Activated CD4-positive, alpha-beta T cell treated with anti-CD3 and anti-CD28 coated beads, Interleukin-2, amount 50 U/mL, for 24 hours (primary cell): ENCODE measurements at places on chromosomes 6 and 20.

DNA sequence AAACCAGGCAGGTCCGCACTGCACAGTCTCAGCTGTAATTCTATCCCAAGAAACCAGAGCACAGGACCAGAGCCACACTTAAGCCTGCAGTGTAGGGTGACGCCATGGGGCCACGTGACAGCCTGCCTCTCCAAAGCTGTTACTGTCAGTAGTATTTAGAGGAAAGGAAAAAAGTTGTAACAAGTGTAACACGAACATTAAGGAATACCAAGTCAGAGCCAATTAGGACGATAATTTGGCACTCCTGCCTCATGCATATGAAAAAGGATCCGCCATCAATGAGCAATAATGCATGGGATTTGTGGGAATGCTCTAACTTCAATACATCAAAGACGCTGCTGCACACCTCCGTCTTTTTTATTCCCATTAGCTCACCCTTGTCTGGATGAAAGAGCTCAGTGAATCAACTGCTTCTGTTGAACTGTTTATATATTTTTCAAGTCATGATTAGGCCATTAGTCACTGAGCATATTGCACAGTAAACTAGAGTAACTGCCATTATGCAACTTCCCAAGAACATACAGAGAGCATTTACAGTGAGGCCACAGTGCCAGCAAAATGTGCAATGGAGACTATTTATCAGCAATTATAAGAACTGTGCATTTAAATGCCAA is 79.9 kb downstream of the ATXN1 start:
- DNase-seq = no peak

DNA sequence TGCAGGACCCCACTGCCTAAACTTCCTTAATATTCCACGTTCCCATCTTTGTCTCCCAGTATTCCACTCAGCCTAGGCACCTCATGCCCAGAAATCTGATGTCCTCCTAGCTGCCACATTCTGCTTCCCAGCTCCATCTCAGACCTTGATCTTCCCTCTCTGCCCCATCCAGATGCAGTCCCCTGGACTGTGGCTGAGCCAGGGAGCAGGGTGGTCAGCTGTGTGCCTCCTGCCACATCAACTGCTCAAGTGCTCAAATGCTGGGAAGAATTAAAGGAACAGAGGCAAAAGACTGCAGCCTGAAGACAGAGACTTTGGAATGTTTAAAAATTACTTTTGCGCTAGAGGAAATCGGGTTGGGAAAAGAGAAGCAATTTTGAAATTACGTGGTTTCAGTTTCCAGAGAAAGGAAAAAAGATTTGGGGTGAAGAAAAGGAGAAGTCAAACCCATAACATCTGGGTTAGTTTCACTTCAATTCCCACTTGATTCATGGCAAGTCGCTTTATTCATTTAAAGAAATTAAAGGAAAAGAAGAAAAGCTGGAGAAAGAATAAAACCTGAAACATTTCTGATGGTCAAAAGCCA is 704.8 kb downstream of the PTPRT start:
- DNase-seq = no peak

GRCh38 chr20:58753267-58753921 is 60.8 kb downstream of the NPEPL1 start:
- no peak for DNase-seq

GRCh38 chr20:558117-558516 is 14.5 kb upstream of the CSNK2A1 start:
- no peak for DNase-seq

DNA sequence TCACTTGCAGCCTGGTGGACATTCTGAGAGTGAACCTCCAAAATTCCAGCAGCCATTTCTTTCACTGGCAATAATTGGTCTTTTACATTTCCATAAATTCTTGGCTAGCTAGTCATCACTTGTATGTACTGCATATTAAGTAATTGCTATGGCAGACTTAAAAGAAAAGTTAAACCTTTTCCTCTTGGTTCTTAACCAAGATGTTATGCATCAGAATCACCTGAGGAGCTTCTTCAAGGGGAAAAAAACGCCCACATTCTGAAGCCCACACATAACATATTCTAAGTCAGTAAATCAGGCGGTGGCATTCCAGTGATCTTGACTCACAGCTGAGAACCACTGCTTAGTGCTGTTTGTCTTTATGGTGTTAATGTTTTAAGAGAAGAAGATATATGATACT is 37.0 kb downstream of the CDC40 start:
- DNase-seq = no peak

DNA sequence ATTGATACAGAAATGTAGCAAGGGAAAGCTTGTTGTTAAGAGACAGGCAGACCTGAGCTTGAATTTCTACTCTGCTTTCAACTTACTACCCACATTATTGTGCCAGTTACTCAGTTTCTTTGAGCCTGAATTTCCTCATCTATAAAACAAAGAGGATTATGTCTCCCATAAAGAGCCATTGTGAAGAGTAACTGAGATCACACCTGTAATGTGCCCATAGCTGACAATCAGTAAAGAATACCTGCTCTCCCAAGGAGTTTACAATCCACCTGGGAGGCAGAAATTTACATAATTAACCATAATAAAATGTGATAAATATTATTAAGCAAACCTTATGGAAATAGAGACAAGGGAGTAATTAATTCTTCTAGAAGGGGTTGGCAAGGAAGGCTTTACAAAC is 204.9 kb downstream of the EPM2A start:
- no peak for DNase-seq

DNA sequence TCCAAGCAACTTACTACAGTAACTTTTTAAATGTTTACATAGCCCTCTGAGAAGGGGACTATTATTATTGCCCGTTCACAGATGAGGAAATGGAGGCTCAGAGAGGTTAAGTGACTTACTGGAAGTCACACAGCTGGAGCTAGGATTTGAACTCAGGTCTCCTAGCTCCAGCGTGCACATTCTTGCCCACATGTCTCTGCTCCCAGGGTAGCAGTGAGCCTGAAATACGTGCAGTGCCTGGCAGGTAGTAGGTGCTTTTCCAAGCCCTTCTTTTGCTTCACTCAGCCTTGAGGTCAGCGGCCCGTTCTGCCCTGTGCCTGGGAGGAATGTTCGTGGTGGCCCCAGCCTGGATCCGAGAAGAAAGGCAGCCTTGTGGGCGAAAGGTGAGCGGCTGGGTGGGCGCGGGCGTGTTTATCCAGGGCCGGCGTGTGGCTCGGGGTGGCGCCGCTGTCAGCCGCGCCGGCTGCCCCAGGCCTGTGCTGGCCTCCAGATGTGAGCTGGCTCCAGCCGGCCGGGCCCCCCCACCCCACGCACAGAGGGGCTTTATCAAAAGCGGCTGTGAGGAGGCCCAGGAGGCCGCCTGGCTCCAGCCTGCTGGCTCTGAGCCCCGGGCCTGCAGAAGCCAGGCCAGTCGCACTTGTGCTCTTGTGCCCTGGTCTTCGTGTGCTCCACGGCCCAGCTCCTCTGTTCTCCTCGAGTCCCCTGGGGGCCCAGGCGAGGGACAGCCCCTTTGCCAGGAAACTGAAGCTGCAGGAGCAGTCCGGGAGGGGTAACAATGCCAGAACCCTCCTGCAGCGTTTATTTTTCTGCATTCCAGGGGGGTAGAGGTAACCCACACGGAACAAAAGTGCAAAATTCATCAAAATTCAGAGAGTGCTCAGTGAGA is 58.1 kb downstream of the UBE2V1 start:
- DNase-seq = no peak

DNA sequence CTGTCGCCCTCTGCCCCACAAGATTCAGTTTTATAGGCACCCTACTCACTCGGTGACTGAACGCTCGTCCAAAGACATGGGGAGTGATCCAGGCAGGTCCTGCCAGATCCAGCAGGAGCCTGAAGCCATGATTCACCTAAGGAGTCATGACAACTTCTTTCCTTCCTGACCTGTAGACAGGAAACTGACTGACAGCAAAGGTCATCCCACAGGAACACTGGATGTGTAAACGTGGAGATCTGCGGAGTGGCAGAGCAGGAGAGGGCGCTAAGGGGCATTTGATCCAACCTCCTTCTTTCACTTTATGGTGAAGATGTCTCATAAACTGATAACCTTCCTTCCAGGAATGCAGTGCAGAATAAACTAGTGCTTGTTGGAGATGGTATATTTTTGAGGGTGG is 192.2 kb downstream of the GJA10 start:
- no peak for DNase-seq

GRCh38 chr20:12927489-12927888 is 81.3 kb upstream of the SPTLC3 start:
- DNase-seq = no peak

DNA sequence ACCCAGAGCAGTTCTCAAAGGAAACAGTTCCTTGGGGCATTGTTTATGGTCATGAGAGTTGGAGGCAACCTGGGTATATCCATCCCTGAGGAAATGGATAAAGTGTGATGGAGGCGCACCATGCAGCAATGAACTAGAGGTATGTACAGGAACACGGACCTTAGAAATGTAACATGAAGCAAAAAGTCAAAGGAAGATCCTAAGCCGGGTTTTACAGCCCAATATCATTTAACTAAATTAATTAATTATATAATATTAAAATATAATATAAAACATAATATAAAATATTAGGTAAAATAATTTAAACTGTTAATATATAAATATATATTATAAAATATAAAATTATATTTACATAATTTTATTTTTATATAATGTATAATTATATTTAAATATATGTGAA is 44.1 kb upstream of the RNF8 start:
- no peak for DNase-seq

DNA sequence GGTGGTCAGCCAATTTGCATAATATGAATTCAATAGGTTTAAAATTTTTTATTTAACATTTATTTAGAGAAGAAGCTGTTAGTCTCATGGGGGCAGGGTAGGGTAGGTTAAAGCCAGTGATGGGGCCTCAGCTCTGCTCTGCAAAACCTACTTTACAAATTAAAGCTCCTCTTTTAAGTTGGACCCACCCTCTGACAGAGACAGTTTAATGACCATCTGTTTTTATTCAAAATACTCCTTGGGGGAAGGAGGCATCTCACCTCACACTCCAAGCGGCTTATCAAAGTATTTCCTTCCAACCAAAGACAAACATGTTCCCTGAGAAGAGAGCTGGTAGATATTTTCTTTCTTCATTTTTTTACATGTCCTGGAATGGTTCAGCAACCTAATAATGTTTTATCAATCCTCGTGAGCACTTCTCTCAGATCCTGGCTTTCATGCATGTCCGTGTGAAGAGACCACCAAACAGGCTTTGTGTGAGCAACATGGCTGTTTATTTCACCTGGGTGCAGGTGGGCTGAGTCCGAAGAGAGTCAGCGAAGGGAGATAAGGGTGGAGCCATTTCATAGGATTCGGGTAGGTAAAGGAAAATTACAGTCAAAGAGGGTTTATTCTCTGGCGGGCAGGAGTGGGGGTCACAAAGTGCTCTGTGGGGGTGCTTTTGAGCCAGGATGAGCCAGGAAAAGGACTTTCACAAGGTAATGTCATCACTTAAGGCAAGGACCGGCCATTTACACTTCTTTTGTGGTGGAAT is 184.7 kb downstream of the GJA1 start:
- no peak for DNase-seq
